ENCODE measurements at places on chromosomes 5 and 9.
A peak's percentile ranks its signal among the peaks of the same experiment; 100 is the strongest.

- DNase-seq: peak; percentile 2
These were observed 1.6 kb upstream of the SEMA6A start for GRCh38 chr5:116576053-116576713.

DNA sequence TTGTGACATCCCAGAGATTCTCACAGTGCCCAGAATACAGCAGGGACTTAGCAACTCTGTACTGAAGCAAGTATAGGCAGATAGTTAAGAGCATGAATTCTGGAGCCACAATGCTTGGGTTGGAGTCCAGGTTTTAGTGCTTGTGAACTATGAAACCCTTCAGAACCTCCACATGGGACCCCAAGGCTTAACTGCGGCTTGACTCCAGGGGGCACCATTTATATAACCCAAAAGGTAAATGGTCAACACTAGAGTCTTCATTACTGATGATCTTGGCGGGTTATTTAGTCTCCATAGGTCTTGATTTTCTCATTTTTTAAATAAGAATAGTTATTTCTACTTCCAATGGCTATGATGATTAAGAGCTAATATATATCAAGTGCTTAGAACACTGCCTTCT, 390.3 kb downstream of the TAF11L14 start:
- no peak for DNase-seq

DNA sequence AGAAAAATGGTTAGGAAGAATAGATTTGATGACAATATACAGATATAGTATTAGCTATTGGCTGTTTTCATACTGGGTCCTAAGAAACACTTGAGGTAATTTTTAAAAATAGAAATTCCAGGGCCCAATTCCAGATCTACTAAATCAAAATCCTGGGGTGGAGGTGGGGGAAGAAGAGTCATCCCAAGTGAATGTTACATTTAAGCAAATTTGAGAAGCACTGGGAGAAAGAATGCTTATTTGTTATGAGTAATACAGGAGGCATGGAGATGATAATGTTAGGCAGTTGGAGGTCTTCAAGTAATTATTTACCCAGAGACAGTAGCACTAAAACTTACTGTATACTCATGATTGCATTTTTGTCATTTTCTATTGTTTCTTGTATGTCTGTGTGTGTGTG, 93.0 kb upstream of the DAB2 start:
- no peak for DNase-seq

GRCh38 chr9:116935149-116935897, 248.2 kb downstream of the TRIM32 start:
- no peak for DNase-seq

DNA sequence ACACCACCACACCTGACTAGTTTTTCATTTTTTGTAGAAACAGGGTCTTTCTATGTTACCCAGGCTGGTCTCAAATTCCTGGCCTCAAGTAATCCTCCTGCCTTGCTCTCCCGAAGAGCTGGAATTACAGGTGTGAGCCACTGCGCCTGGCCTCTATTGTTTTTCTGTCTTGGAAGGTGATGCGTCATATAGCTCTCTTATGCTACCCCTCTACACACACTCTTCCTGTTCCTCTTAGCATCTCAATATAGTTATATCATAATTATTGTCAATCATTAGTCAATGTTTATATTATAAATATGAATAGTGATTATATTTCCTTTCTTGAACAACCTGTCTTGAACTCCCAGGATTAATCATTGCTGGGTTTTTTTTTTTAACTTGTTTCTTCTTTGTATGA, 7.3 kb downstream of the PKD2L2 start:
- no peak for DNase-seq

DNA sequence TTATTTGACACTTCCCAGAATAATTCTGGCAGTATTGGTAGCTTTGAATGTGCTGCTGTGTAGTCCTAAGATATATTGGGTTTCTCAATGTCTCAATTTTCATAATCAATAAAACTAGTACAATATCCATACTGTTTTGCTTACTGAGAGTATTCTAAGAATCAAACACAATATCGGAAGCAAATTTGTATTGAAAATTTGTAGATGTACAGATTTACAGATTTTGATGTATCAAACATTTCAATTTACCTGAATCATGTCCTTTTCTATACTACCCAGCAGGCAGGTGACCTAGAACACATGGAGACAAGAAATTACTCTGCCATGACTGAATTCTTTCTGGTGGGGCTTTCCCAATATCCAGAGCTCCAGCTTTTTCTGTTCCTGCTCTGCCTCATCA, at the start of gene OR13D1:
TSS of gene OR13D1 (plus strand) at position 301 of the 400 bp plus-strand sequence. CDS start at position 301, 0 bp downstream.
- DNase-seq: no peak

GRCh38 chr5:137831526-137831925, 36.1 kb upstream of the MYOT start:
- DNase-seq: no peak

GRCh38 chr9:70079417-70080037, 35.9 kb downstream of the MAMDC2 start:
- DNase-seq: no peak

DNA sequence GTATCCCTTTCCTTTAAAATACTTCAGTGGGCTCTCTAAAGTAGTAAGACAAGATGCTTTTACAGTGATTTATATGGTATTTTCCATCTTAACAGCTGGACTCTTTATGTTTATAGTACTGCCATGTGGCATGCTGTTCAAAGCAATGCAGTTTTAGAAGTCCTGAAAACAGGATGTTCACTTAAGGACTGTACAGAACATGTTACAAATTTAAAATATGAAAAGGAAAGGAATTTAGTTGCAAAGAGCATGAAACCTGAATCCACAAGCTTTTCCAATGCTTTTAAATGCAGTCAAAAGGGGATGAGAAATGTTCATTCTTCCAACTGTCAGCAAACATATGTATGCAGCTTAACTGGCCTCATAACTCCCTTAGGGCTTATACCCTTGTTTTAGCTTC, 580.2 kb downstream of the EFNA5 start:
- DNase-seq: no peak

- no peak for DNase-seq
These were observed 144.6 kb downstream of the CCDC171 start for GRCh38 chr9:15697446-15697851.

DNA sequence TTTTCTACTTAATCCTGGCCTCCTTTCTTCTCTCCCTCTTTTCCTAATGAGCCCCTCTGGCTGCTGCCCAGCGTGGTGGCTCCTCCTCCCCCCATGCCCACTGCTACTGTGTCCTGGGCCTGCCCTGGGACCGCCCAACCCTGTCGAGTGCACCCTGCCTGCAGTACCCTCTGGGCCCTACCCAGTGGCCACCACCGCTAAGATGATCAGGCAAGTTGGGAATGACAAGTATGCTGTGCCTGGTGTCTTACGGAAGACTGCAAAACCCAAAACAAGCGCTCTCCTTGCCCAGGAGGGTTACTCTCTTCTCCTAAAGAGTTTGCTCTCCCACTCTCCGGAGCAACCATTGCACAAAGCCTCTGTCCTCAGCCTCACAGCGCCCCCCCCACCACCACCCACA, 273.7 kb downstream of the SYK start:
- no peak for DNase-seq

DNA sequence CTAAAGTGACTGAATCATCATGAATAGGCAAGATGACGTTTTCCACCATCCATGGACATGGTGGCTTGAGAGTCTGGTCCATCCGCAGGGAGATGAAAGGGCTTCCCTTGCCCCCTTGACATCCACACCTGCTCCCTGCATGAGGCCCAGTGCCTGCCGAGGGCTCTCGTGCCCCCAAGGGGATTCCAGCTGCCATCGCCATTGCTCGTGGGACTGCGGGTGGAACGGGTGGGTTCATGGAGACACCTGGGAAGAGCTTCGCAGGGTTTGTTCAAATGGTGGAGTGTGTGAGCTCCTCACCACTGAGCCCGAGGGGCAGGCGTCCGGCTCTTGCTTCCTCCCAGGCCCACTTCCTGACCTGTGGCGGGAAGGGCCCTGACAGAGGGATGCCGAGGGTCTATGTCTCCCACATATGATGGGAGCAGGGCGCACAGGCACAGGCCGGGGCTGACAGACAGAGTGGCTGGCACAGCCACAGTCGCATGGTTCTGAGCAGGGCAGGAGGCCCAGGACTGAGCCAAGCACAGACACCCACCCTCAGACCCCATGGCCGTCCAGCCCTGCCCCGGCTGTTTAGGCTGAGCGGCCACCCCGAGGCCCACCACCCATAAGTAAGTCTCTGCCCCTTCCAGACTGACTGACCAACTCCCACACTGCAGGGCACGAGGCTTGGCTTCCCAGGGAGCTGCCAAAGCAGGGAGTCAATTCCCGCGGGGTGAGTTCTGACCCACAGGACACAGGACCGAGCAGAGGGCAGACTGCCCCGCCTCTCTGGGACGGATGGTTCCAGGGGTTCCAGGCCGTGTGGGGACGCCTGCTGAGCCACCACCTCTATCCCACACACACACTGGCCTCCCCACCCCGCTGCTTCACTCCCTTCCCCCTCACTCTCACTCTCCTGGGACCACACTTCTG, 70.0 kb upstream of the PPP1R26 start:
- DNase-seq: no peak

- peak; percentile 67 for DNase-seq
These were observed 92.9 kb upstream of the MTAP start for GRCh38 chr9:21709464-21710058.

DNA sequence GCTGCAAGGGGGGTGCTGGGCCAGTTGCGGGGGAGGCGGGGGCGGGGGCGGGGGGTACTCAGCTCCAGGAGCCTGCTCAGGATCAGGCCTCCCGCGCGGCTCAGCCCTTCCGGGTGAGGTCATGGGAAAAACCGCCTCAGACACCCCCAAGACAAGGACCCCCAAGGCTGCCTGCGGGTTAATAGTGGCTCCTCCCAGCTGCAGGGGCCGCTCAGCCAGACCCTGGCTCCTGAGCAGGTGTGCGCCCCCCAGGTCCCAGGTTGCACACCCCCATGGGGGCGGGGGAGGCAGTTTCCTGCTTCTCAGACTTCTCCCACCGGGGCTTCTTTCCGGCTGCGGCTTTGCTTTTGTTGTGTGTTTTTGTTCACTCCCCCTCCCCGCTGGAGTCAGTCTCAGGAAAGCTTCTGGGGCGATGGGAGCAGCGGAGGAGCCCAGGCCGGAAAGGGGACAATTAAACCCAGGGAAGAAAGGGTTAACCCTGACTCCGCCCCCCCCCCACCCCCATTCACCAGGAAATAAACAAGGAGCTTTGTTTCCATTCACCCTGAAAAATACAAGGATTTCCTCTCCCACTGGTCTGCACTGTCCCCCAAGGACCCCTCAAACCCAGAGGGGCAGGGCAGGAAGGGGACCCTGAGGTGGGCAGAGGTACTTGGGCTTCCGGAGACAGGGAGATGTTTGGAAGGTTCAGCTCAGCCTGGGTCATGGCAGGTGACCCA, 42.3 kb upstream of the NOTCH1 start:
- no peak for DNase-seq

- no peak for DNase-seq
These were observed 186.8 kb upstream of the NFIB start for GRCh38 chr9:14500705-14501104.

- DNase-seq: no peak
These were observed 192.5 kb upstream of the TUT7 start for GRCh38 chr9:86546712-86547111.

DNA sequence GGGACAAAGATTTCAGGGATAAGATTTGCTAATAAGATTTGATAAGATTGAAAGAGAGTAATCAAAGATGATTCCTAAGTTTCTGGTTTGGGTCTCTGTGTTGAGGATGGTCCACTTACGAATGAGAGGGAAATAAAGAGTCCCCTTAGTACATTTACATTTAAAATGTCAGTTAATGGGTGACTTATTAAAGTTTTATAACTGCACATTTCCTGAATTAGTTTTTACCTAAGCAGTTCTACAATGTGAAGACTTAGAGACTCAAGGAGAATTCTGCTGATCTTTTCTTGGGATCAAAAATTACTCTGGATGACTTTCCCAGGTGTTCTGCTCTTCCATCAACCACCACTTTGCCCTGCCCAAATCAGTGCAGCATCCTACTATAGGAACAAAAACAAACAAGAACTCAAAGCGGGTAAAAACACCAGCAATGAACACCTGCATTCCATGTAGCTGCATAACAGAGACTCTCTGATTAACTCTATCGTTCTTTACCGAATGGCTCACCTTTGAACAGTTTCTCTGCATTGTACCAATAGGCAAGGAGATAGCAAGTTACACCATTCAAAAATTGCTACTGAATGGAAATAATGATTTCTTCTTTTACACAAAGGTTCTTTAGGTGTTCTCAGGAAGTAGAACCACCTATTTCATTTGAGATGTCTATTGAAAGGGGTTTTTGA, 65.3 kb downstream of the PRLR start:
- no peak for DNase-seq

DNA sequence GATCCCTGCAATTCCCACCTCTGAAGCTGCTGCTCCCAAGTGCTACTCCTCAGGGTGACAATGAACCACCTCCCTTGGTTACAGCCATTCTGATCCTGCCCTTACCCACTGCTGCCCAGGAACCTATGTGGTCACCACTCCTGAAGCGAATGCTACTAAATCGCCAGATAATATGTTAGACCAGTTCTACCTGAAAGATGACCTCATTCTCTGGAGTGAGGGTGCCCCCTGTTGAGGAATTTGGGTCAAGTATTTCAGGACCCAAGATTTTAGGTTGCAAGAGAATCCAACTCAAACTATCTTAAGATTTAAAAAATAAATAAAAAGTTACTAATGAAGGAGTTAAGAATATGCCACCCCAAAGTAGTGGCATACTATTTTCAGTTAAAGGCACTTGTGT, 5.8 kb upstream of the SNAPC3 start:
- peak; percentile 63 for DNase-seq

DNA sequence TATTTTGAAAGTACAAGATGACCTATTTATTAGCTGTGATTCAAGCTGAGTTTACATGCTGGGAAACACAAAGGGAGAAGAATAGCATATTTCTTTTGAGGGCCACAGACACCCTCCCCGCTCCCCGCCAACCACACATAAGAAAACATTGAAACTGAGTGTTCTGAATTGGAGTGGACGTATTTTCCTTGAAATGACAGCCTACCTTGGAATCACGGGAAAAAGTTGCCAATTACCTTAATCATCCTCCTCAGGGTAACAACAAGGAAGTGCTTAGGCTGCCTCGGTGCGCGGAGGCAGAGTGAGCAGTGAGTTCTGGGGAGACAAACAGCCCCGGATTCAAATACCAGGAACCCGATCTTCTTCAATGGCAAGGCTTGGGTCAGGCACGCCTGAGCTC, 31.4 kb downstream of the CFAP77 start:
- no peak for DNase-seq

GRCh38 chr5:128355961-128356360, 182.1 kb downstream of the FBN2 start:
- no peak for DNase-seq

Data from CD4-positive, alpha-beta T cell treated with Interleukin-21 for 1 hour (primary cell).